ENCODE measurements at places on chromosomes 16 and 17.

DNA sequence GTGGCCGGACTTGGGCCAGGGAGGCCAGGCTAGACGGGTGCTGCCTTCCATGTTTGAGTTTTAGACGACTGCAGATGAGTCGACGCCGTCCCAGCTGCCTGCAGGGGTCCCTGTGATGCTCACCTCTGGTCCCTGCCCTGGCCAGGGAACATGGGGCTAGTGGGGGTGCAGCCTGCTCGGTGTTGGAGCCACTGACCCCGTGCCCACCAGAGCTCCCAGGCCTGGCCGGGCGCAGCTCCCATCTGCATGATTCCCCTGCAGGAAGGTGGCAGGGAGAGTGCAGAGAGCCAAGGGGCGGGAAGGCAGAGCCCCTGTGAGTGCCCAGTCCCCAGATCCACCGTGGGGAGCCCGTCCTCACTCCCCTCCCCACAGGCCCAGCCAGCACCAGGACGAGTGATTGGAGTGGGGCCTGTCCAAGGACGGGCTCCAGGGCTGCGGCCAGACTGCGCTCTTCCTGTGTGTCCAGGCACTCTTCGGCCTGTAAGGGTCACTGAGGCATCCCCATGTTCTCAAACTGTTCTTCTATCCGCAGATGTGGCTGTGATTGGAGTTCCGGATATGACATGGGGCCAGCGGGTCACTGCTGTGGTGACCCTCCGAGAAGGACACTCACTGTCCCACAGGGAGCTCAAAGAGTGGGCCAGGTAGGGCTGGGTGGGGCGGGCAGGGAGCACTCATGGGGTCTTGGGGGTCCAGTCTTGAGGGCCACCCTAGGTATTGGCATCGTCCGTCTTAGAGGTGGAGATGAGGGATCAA, 26.0 kb upstream of the CDH15 start:
- no peak for DNase-seq

GRCh38 chr17:7282752-7283321, 1.3 kb downstream of the SLC2A4 start:
- peak; percentile 90 for DNase-seq

- no peak for DNase-seq
These were observed 13.5 kb downstream of the SPATA32 start for GRCh38 chr17:45248132-45248957.

DNA sequence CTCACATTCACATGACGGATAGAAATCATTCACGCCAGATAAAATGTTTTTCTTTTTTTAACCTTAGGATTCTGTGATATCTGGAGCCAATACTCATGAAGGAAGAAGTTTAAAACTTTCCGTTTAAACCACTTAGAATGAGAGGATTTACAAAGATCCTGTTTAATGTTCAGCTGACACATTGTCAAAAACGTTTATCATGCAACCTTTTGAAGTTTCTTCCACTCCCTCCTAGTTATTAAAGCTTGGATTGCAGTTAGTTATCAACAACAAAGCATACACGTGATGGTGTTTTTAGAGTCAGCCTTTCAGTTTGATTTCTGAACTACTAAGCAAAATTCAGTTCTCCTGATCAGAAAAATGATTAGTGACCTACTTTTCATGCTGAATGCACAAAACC, 143.3 kb upstream of the AXIN2 start:
- DNase-seq, result no peak

- peak; percentile 82 for DNase-seq
These were observed at the start of gene GAA for GRCh38 chr17:80101011-80101945. GAA (plus strand) TSS chr17:80101581; CDS start chr17:80104587, 3,006 bp downstream.

DNA sequence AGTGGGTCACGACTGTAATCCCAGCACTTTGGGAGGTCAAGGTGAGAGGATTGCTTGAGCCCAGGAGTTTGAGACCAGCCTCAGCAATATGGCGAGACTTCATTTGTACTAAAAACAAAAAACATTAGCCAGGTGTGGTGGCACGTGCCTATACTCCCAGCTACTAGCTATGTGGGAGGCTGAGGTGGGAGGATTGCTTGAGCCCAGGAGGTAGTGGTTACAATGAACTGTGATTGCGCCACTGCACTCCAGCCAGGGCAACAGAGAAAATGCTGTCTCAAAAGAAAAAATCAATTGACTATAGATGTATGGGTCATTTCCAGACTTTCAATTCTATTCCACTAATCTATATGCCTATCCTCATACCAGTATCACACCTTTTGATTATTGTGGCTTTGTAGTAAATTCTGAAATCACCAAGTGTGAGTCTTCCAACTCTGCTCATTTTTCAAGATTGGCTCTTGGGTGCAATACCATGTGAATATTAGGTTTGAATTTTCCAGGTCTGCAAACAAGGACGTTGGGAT, 27.2 kb upstream of the CEP20 start:
- DNase-seq, result no peak

DNA sequence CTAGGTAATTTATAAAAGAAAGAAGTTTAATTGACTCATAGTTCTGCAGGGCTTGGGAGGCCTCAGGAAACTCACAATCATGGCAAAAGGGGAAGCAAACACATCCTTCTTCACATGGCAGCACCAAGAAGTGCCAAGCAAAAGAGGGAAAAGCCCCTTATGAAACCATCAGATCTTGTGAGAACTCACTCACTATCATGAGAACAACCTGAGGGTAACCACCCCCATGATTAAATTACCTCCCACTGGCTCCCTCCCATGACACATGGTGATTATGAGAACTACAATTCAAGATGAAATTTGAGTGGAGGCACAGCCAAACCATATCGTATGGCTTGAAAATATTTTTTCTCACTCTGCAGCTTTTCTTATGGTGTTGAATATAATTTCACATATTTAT, 151.7 kb downstream of the ANKFN1 start:
- no peak for DNase-seq

- DNase-seq, result no peak
These were observed 32.3 kb downstream of the BRCA1 start for GRCh38 chr17:43092901-43093300.

GRCh38 chr16:84303023-84303422, 8.3 kb downstream of the WFDC1 start:
- no peak for DNase-seq

GRCh38 chr17:38544175-38544838, 61.4 kb downstream of the SRCIN1 start:
- DNase-seq, result no peak

- DNase-seq, result no peak
These were observed 2.8 kb downstream of the DNAJA3 start for GRCh38 chr16:4428500-4428899.

DNA sequence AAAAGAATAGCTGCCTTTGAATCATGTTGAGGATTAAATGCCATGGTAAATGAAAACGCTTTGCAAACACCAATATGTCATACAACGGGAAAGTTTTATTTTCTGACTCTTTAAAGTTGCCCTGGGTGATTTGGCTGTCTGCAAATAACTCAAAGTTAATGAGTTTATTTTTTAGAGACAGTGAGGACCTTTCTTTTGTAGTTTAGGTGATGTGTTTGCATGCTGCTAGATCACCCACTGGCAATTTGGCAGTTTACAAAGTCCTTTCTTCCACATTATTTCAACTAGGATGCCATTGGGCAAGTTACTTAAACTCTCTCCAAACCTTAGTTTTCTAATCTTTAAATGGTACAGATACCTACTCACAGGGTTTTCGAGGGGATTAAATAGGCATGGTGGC, 37.8 kb downstream of the GDE1 start:
- no peak for DNase-seq
